ENCODE measurements at places on chromosomes 3 and 15.

GRCh38 chr3:25212736-25213135, 215.3 kb upstream of the RARB start:
- no peak for DNase-seq

- DNase-seq: no peak
These were observed 12.0 kb downstream of the C15orf40 start for GRCh38 chr15:82999426-82999825.

- no peak for DNase-seq
These were observed 14.8 kb upstream of the BUB1B start for GRCh38 chr15:40146037-40146436.

- no peak for DNase-seq
These were observed 577.7 kb downstream of the MECOM start for GRCh38 chr3:169085827-169086226.

DNA sequence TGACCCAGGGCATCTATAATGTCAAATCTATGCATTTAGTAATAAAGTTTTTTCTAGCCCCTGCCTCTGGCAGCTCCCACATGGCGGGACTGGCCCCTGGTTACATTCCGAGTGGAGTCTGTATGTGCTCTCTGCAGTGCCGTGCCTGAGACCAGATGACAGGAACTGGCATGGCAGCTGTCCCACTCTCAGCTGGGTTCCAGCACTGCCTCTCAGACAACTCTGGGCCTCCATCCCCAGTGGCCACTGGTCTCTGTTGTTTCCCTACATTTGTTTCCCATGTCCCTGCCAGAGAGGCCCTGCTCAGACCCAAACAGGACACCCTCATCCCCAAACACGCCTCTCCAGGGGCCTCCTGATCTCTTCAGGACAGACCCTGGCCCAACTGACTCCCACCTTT, 109.3 kb downstream of the OCA2 start:
- no peak for DNase-seq

DNA sequence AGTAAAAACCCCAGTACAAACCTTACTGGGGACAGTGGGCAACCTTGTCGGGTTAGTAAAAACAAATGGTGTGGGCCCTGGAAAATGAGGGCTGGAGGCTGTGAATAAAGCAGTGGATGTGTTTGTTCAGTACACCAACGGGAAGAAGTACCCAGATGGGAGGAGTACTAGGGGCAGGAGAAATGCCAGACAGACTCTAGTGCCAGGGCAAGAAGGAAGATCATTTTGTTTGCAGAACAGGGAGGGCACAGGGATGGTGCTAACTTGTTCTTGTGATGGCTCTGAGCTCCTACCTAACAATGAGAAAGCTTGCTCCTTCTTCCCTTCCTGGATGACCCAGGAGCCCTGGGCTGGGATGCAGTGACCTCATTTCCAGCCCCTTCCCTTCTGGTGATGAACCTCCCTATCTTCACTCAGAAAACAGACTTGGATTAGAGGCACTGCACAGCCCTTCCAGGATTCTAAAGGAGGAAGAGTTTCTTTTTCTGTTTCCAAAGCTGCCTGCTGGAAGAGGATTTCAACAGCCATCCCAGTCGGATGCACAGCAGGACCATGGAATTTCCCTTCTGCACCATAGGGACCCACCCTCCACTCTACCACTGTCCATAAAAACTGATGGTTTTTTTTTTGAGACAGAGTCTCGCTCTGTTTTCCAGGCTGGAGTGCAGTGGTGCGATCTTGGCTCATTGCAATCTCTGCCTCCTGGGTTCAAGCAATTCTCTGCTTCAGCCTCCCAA, 6.1 kb downstream of the RASSF1 start:
- no peak for DNase-seq

GRCh38 chr3:112572701-112573100, 10.9 kb downstream of the SLC35A5 start:
- DNase-seq: no peak

GRCh38 chr3:12620305-12620704, 43.6 kb downstream of the RAF1 start:
- no peak for DNase-seq

GRCh38 chr15:41585127-41586047, 26.4 kb downstream of the TYRO3 start:
- DNase-seq: peak; percentile 65

DNA sequence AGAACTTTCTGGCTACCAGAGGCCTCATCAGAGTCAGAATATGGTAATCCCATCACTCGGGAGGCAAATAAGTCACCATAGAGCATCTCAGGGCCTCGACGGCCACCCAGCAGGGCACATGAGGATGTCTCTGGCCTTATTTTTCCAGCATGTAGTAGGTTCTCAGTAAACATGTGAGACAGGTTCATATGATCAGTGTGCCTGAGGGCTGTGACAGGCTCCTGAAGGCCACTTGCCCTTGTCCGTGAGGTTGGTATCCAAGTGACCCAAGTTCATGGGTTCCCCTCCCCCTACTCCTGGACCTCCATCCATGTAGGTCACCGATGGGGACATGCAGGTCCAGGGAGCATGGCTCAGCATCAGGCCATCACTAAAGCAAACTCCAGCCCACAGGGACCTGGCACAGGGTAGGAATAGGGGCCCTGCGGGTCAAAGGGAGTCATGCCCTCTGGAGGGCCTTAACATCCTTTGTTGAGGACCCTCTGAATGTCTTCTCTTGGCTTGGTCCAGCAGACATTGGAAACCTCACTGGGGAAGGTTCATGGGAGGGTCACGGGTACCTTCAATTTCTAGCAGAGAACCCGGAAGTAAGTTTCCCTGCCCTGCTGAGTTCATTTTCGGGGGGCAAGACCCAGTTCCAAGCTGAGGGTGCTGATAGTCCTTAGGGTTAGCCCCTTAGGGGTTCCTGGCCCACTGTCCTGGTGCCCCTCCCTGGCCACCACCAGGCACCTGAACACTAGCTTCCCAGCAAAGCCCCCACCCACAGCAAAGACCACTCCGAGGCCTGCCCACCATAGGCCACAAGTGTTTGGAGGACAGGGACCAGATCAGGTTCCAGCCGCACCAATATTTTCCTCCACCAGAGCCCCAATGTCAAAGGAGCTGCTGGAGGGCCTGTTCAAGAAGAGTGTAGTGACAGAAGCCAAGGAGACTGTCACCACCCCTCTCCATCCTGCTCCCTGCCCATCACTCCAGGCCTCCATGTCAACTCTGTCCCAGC, 61.1 kb downstream of the ZNF445 start:
- DNase-seq: no peak

- no peak for DNase-seq
These were observed 42.1 kb downstream of the PRTG start for GRCh38 chr15:55700876-55701275.

- no peak for DNase-seq
These were observed 5.7 kb downstream of the NT5DC2 start for GRCh38 chr3:52527732-52528585.

GRCh38 chr3:107589454-107589853, 66.7 kb downstream of the BBX start:
- no peak for DNase-seq

GRCh38 chr3:72232331-72232730, 447.4 kb upstream of the PROK2 start:
- DNase-seq: no peak

DNA sequence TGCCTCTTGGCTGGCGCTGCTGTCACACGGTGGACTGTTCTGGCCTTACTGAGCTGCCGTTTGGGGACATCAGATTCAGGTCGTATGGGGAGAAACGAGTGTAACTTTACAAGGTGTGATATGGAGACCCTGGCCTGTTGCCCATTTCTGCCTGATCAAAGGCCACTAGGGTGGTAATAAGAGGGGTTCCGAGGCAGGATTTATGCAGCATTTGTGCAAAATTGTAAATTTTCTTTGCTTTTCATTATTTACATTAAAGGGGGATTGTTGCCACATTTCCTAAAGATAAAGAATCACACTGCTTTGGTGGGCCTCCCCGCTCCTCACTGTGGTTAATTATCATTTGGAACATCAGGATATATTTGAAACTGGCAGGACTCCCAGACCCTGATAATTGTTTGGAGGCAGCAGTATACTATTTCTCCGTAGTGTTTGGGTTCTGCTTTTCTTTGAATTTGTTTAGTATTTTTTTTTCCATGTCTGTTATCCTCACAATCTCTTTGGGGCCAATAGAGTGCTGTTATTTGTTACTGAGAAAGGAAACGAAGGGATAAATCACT, 891 bp downstream of the NXPE3 start:
- no peak for DNase-seq

- DNase-seq: no peak
These were observed 144.1 kb downstream of the FEZF2 start for GRCh38 chr3:62229211-62229610.

- peak; percentile 21 for DNase-seq
These were observed 91.5 kb downstream of the ITPR1 start for GRCh38 chr3:4584456-4585249.

- DNase-seq: no peak
These were observed 512.3 kb downstream of the ZNF385D start for GRCh38 chr3:21238661-21239060.

DNA sequence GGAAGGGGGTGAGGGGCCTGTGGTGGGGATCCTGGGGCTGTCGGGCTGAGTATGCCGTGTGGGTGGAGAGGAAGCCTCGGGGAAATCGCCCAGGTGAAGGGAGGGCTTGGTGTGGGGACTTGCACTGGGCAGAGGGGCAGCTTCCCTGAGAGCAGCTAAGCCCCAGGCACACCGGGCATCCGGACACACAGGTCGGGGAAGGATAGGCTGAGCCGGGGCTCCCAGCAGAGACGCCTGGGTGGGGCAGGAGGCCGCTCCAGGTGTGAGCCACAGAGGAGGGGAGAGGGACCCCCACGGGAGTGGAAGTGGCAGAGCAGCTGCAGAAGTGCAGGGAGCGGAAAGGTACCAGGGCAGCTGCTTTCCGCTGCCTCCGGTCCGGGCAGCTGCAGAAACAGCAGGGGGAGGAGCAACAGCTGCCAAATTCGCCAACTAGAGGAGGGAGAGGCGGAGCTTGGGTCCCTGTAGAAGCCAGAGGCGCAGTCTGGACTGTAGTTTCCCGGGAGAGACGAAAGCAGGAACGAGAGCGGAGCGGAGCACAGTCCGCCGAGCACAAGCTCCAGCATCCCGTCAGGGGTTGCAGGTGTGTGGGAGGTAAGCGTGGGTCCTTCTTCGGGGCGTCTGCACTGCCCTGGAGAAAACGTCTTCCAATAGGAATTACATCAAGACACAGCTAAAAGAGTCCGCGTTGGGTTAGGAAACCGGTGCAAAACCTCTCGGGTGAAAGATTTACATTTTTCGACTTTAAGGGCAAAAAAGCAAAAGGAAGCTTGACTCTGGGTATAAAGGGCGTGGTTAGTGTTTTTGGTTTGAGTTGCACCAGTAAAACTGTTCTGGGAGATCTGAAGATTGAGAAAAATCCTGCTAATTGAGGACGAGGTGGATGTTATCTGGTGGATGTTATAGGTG, at the start of gene SERPINI1:
TSS of gene SERPINI1 (plus strand) at position 489 of the 906 bp plus-strand sequence. CDS start 53,408 bp downstream, outside the sequence.
- DNase-seq: peak; percentile 83

- peak; percentile 44 for DNase-seq
These were observed 246.8 kb upstream of the TOPAZ1 start for GRCh38 chr3:43994657-43995546.

- DNase-seq: no peak
These were observed 6.6 kb downstream of the CDCP1 start for GRCh38 chr3:45139372-45140140.

DNA sequence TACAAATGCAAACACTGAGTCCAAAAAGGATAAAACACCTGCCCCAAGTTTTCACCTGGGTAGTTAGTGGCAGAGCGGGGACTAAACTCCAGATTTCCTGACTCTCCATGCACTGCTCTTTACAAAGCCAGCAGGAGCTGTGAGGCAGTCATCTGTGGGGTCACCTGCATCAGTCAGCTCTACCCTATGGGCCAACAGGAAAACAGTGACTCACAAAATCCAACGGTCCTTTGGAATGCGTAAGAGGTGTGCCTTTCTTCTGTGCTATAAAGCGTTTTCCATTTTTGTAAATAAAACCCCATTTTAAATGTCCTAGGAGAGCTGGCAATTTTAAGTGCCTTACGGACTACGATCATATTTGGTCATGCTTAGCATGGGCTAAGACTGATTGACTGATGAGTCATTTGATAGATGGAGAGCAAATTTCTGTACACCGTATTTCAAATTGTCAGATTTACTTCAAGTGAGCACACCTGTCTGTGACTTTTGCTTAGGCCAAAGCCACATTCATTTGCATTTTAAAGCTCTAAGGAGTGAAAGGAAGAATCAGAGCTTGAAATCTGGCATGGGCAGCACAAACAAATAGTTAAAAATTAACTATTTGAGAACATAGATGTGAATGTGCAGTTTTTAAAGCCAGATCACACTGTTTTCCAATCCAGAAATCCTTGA, 4.4 kb upstream of the COL8A1 start:
- no peak for DNase-seq

DNA sequence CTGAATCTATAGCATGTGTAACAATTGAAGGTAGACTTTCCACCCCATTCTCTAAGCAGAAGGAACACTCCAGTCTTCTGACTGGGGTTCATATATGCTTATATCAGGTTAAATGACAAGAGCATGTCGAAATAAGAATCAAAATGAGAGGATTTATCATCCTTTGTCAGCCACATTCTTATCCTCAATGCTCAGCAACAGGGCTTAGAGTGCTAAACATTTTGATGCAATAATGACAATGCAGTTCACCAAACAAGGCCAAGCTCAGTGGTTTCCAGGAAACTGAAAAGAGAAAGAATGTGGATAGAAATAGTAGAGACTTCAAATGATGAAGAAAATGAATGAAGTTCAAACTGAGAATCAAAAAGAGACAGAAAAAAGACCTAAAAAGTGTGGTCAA, 78.0 kb downstream of the FSIP1 start:
- DNase-seq: no peak

DNA sequence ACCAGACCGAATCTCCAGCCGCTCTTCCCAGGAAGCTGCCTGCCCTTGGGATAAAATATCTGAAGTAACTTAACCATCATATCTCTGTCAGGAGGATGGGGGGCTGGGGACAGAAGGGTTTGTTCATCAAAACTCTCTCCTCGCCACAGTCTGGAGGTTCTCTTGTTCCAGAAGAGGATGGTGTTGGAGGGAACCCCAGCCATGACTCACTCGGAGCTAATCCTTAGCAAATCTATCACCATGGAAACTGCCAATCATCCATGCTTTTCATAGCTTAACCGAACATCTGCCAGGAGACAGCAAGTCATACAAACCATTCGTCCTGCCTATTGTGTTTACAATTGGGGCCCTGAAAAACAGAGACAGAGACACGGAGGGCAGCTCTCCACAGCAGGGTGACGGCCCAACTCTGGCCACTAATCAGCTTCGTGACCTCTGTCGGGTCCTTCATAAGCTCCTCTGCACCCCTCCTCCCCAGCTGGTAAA, 73.8 kb upstream of the HEG1 start:
- DNase-seq: no peak

GRCh38 chr3:122265957-122266356, 59.1 kb upstream of the CSTA start:
- DNase-seq: no peak

DNA sequence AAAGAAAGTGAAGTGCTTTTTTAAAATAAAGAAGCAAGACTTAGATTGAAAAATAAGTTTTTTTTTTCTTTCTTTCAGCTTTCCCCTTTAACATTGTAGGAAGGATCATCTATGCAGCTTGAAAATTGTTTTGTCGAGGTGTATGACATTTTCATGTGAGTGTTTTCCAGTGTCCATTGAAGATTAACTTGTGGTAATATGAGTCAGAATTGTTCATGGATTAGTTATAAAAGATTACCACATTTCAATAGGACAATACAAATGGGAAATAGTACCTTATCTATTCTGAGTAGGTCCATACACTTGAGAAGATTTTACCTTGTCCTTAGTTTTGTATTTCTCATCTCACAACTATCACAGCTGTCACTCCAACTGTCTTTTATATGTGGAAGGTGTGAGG, 1234.7 kb downstream of the NSUN3 start:
- no peak for DNase-seq

Data from activated CD4-positive, alpha-beta T cell treated with anti-CD3 and anti-CD28 coated beads for 48 hours (primary cell).